ENCODE measurements at places on chromosomes 7 and 10.

GRCh38 chr10:107873007-107873406, 708.5 kb upstream of the SORCS1 start:
- no peak for DNase-seq

DNA sequence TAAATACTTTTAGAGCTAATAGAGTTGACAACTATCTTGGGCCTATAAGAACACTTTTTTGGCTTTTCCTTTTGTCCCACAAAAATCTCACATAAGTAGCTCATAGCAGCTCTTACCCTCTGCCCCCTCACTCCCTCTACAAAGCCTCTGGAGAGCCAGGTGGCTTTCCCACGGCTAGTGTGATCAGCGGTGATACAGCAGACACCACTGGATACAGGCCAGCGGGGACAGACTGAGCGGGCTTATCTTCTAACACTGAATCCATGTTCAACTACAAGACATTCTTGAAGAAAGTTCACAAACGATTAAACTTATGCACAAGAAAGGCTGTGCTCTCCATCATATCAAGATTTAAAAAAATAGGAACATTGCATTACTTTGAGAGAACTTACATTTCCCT, 377.2 kb downstream of the PARD3 start:
- DNase-seq = no peak

DNA sequence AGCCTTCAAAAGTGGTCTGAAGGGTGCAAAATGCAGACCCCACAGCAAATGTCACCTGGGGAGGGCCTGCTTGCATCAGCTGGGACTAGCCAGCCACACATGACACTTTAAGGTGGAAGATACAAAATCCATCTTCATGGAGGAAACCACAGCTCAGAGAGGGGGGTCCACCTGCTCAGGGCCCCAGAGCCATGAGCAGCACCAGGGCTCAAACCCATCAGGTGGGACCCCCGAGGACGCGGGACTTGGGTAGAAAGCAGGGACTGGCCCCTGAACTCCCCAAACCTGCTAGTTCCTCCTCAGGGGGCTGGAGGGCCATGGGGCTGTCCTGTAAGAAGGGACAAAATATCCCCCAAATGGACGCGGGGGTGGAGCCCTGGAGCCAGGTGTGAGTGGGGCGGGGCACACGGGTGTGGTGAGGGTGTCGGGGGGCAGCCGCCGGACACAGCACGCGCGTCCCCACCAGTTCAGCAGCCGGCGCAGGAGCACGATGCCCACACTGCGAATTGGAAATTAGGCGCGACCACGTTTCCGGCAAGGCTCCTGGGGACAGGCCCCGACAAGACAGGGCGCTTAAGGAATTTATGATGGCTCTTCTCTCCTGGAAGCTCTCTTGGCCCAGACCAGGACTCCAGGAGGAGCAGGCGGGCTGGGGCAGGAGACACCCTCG, 8.0 kb downstream of the PDGFA start:
- no peak for DNase-seq

- peak; percentile 62 for DNase-seq
Measured at GRCh38 chr7:50792342-50793119, 9.8 kb upstream of the GRB10 start.

GRCh38 chr7:47337531-47337930, 244.4 kb downstream of the TNS3 start:
- peak; percentile 36 for DNase-seq

GRCh38 chr7:71504697-71505441, 372.9 kb downstream of the GALNT17 start:
- DNase-seq = no peak

DNA sequence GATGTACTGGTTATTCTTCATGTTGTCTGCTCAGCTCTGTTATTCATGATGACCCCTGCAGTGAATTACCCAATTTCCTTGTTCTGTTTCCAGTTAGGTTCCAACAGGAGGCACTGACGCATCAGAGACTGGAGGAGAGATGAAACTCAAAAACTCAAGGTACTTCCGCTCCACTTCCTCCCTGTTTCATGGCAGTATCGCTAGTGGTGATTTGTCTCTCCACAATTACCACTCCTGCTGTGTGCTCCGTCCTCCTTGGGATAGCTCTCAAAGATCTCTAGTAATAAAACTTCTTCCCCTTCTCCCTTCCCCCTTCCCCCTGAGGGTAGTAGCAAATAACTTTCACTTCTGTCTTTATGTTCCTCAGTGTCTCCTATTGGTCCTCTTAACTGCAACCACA, 107.4 kb upstream of the ABCB5 start:
- no peak for DNase-seq

- DNase-seq = no peak
Measured at GRCh38 chr10:12503311-12503710, 154.0 kb downstream of the CAMK1D start.

GRCh38 chr10:132693676-132694075, 92.3 kb downstream of the NKX6-2 start:
- DNase-seq = no peak

- peak; percentile 97 for DNase-seq
Measured at GRCh38 chr10:77290528-77291155, 347.0 kb downstream of the KCNMA1 start.

GRCh38 chr10:44206127-44206818, 178.6 kb downstream of the CXCL12 start:
- no peak for DNase-seq

GRCh38 chr7:64581926-64582894, 19.3 kb upstream of the ZNF680 start:
- no peak for DNase-seq
